ENCODE measurements at places on chromosomes 11 and 22.

GRCh38 chr22:43654271-43654670 is 157.8 kb downstream of the EFCAB6 start:
- DNase-seq: no peak

DNA sequence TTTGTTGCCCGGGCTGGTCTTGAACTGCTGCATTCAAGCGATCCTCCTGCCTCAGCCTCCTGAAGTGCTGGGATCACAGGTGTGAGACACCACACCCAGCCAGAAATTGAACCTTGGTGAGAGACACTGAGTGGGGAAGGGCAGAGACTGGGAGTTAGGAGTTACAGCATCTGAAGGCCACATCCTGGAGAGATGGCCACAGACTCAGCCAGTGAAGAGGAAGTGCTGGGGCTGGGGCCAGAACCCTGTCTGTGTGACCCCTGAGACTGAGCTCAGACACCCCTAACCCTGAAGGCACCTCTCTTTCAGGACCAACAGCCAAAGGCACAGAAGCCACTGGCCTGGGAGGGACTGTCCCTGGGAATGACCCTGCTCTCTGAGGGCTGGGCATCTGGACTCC is 33.8 kb downstream of the TXN2 start:
- no peak for DNase-seq

DNA sequence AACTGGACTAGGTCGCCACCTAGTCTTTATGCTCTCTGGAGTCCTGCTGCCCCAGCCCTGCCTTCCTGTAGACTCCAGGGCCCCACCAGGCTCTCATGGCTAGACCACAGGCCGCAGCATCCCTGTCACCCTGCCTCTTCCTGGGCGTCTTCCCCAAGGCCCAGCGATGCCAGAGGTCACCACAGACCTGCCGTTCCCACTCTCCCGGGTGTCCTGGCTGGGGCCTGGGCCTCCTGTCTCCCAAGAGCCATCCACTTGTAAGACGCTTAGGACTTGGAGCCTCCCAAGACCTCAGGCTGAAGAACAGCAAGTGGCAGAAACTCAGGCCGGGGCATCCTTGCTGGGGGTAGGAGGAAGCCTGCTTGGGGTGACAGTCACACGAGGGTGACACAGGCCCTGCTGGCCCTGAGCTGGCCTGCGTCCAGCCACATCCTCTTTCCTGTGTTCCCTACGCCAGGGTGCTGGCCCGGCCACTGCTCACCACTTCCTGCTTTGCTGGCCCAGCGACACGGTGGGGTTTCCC is 2.0 kb upstream of the TCIRG1 start:
- DNase-seq: no peak

DNA sequence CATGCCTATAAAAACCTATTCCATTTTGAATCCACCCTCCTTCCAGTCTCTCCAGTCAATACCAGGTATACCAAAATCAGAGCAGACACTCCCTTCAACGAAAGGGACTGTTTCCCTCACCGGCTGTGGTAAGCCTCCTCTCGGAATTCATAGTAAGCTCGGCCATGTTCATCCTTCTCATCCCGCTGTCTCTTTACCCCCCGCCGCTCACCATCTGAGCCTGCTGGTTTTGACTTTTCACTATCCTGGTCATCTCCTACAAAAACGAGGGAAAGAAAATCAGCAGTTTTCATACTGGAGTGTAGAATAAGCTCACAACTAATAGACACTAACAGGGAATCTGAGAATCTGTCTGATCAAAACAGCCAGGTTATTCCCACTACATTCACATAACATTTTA is 3.1 kb downstream of the HNRNPUL2 start:
- DNase-seq: no peak

DNA sequence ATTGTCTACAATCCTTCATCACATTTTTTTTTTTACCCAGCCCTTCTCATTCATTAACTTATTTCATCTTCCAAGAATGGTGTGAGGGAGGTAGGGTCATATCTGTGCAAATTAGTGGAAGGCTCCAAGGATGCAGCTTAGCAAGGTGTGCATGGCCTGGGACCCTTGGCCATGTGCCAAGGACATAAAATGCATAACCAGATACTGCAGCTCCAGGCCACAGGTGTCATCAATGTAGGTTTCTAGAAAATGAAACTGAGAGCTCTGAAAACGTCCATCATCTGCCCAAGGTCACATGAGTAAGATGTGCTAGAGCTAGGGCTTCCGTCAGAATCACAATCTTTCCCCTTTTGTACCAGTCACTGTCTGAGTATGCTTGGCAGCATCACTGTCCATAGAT is 29.8 kb downstream of the ANKK1 start:
- no peak for DNase-seq

- no peak for DNase-seq
Observed at GRCh38 chr11:75237050-75237449, 3.5 kb upstream of the TPBGL start.

DNA sequence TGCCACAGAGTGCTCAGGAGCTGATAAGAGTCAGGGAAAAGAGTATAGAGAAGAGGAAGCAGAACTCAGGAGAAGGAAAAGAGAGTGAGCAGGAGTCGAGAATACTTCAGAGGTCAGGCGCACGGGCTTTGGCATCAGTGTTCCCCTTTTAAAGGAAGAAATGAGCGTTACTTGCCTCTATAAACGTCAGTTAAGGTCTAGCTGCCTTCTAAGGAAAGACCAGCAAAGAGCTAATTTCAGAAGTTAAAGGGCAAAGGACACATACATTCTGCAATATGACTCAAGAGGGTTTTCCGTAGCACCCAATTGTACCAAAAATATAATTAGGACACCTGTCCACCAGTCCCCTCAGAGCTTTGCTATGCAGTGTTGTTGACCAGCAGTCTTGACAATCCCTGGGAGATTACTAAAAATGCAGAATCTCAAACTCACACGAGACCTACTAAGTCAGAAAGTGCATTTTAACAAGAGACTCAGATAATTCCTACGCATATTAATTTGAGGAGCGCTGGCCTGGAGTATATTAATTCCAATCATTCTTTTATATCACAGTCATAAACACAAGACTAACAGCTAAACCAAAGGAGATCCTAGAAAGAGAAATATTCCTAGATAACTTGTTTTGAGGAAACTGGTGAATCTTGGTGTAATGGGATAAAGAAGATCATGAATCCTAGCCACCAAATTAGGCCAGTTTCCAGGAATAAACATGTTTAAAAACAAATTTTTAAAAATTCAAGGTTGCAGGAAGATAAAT is 249.0 kb downstream of the CADM1 start:
- no peak for DNase-seq

DNA sequence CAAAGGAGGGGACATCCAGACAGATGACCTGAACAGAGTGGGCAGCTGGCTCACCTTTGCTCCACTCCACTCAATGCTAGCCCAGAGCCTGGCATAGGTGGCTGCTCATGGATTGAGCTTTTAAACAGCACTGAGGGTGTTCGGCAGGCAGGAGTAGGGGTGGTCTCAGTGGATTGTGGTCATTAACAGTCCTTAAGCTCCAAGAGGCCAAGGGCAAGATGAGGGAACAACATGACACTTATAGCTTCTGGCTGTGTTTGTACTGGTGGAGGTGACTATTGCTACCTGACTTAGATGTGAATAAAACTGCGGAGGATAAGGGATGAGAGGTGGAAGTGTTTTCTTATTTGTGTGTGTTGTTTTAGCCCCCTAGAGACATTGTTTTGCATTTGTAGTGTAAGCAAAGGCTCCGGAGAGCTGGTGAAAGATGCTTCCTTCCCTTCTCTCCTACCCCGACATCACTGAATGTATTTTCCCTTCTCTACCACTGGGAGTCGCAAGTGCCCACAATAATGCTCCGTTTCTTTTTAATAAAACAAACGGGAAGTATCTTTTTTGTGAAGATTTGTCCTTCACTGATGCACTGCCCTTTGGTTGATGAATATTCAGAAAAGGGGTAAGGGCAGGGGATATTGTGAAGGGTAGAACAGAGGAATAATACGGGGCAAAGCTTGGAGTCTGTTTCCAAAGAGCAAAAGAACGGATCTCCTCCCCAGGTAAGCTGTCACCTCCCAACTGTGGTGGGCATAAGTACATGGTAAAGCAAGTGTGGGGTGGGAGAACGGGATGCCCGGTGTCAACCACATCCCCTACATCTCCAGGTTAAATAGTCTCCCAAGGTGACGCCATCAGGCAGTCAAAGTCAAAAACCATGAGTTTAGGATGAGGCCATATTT is 27.5 kb upstream of the MTNR1B start:
- DNase-seq: peak; percentile 18

DNA sequence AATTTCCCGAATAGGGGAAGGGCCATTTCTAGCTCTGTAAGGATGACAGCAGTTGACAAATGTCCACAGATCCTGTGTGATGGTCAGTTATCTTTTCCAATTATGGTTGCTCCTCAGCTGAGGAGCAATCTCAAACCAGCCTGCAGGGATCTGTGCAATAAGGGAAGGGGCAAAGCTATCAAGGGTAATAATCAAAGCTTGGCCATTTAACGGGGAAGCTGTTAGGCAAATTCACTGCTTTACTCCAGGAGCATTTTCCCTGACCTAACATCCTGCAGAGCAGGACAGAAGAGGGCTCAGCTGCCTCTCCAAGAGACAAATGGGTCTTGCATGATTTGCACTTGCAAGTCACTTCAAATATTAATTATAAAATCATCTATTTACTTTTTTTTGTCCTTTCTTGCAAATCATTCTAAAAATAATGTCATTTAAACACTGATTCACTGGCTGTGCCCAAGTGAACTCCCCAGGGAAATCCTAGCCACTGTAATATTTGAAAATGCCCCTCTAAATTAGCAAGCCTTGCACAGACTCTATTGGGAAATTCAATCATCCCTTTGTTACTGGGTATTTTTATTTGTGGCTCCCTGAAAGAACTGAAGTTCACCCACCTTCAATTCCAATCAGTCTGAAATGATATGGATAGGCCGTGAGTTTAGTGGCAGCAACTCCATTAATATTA is 1256.7 kb downstream of the LRRC4C start:
- DNase-seq: no peak

- DNase-seq: no peak
Observed at GRCh38 chr11:2775626-2776350, 76.0 kb upstream of the KCNQ1OT1 start.

DNA sequence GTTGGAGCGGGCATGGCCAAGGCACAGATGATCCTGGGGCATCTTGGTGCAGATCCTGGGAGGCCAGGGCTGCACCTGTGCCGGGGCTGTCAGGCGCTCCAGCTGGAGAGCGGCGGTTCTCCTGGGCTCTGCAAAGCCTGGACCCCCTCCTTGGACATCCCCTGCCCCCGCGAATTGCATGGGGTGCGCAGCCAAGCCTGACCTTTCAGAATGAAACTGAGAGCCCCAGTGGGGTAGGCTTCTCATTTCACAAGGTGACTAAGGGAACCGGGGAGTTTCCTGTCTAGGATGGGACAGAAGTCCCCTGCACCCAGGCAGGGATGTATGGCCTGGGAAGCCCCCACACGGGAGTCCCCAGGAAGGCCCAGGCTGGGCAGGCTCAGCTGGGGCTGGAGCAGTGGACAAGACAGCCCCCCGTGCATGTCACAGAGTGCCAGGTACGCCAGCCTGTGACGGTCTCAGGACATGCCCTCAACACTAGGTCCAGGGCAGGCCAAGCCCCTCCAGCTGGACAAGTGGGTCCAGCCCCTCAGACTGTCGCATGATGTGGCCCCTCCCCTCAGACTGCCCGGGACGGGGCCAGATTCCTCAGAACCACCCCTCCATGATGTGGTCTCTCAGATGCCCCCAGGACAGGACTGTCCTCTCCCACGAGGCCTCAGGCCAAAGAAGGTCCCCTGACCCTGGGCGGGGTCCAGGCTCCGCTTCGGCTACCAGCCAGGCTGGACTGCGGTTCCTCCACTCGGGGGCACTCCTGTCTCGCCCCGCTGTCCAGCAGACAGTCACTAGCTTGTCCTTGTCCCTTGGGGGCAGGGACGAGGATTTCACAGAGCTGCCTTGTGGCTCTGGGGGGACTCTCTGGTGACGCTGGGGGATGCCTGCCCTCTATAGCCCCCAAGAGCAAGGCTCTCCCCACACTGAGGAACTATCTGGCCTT is 2.3 kb downstream of the LSP1 start:
- DNase-seq: no peak

GRCh38 chr22:24414523-24414922 is 12.9 kb upstream of the ADORA2A start:
- DNase-seq: no peak

DNA sequence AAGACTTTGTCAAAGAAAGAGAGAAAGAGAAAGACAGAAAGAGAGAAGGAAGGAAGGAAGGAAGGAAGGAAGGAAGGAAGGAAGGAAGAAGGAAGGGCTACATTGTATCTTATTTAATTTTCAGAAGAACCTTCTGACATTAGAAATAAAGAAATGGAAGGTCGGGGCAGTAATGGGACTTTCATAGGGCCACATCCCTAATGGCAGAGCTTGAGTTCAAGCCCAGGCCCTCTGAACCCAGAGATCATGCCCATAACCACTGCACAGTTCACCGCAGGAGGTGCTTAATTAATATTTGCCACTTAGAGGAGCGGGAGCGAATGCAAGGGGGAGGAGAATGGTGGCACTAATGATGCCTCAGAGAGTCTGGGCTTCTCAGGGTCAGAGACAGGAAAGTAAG is 233.3 kb downstream of the MN1 start:
- no peak for DNase-seq
